ENCODE measurements at places on chromosomes 11 and 22. TPM values are rescaled to one million over a fixed set of nuclear protein-coding genes. Genes with fewer than 3 reads are reported as not detected.

MMP27 gene
- not detected for total RNA-seq

ADAMTS15 gene
- total RNA-seq = 0.03 TPM

DERL3 gene
- total RNA-seq = not detected

ACR gene
- not detected for total RNA-seq

EEF1G gene
- 1,970 TPM for total RNA-seq

FJX1 gene
- total RNA-seq = 32.3 TPM

DNA sequence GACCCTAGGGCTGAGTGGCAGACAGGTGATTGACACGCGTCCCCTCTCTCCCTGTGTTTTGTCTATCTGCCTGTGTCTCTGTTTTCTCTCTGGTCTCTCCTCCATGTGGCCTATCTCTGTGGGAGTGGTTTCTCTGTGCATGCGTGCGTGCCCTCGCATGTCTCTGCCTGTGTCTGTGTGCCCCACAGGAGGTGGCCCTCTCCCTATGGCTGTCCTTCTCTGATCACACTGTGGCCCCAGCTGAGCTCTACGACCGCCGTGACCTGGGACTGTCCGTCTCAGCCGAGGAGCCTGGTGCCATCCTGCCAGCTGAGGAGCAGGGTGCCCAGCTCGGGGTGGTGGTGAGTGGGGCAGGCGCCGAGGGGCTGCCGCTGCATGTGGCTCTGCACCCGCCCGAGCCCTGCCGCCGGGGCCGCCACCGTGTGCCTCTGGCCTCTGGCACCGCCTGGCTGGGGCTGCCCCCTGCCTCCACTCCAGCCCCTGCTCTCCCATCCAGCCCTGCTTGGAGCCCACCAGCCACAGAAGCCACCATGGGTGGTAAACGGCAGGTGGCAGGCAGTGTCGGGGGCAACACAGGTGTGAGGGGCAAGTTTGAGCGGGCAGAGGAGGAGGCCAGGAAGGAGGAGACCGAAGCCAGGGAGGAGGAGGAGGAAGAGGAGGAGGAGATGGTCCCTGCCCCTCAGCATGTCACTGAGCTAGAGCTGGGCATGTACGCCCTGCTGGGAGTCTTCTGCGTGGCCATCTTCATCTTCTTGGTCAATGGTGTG, 11.6 kb downstream of the TMEM132A start:
- no peak for DNase-seq

GRCh38 chr11:2303627-2304505, 2.1 kb downstream of the TSPAN32 start:
- DNase-seq = no peak

- DNase-seq = peak; percentile 34
Measured at GRCh38 chr11:37322333-37323194, 724.5 kb upstream of the RAG2 start.

DNA sequence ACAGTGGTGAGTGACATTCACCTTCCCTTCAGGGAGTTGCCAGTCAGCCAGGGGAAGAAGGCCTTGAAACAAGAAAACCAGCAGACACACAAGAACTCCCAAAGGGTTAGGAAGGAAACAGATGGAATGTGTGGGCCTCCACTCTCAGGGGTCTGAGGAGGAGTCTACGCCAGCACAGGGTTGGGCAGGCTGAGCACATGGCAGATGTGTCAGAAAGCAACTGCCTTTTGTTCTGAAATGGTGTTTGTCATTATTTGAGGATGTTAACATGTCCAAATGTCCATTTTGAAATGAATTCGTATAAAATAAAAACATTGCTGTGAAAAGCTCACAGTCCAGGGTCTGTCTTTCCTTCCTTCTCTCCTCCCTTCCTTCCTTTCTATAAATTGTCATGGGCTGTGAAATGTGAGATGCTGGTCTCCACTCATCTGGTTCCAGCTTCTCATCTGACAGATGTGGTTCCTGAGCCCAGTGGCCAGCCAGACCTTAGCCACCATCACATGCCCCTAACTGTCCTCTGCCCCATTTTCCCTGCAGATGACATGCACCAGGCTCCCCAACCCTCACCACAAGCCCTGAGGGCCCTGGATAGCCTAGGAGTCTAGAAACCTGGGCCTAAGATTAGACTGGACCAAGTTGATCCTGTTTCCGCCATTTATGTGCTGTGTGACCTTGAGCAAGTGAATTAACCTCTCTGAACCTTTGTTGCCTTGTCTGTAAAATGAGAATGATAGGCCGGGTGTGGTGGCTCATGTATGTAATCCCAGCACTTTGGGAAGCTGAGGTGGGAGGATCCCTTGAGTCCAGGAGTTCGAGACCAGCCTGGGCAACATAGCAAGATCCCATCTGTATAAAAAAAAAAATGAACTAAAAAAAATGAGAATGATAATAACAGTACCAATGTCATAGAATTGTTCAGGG, 56.2 kb upstream of the CRYBB3 start:
- DNase-seq = no peak

- no peak for DNase-seq
Measured at GRCh38 chr22:19748991-19749664, 11.4 kb upstream of the TBX1 start.

GRCh38 chr11:68261006-68261405, 10.8 kb downstream of the C11orf24 start:
- no peak for DNase-seq

DNA sequence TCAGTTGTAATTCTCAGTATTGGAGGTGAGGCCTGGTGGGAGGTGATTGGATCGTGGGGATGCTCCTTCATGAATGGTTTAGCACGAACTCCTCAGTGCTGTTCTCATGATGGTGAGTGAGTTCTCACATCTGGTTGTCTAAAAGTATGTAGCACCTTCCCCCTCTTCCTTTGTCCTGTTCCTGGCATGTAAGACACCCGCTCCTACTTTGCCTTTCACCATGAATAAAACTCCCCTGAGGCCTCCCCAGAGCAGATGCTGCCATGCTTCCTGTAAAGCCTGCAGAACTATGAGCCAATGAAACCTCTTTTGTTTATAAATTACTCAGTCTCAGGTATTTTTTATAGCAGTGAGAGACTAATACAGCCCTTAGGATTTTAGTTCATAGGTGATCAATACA, 191.5 kb downstream of the MAML2 start:
- DNase-seq = no peak

DNA sequence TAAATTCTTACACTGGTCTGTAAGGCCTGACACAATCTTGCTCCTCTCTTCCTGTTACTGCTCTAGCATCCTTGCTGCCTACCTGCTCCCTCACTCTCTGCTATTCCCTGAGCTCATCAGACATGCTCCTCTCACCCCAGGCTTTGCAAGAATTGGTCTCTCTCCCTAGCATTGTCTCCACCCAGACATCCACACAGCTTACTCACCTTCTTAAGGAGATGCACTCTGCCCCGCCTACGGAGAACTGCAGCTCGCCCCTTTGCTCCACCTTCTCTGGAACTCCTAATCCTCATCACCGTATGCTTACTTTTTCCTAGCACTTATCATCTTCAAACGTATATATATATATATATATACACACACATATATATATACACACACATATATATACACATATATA, 23.3 kb upstream of the TMPRSS5 start:
- DNase-seq = no peak

DNA sequence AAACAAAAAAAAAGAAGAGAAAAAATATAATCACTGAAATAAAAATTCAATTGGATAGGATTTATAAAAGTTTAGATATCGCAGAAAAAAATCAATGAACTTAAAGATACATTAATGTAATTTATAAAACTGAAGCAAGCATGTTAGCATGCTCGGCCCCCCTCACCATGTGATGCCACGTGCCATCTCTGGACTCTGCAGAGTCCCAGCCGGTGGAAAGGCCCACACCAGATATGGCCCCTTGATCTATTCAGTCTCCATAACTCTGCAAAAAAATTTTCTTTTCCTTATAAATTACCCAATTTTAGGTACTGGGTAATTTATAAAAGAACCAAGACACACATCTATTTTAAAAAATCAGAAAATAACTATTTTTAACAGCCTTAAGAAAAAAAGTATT, 476.0 kb upstream of the ANO3 start:
- DNase-seq = no peak

GRCh38 chr11:36744375-36745168, 146.5 kb upstream of the RAG2 start:
- peak; percentile 59 for DNase-seq

- DNase-seq = no peak
Measured at GRCh38 chr11:1198561-1199240, 24.2 kb upstream of the MUC5B start.
